AG09309 (cell line): ENCODE measurements at places on chromosomes 3 and 15.

DNA sequence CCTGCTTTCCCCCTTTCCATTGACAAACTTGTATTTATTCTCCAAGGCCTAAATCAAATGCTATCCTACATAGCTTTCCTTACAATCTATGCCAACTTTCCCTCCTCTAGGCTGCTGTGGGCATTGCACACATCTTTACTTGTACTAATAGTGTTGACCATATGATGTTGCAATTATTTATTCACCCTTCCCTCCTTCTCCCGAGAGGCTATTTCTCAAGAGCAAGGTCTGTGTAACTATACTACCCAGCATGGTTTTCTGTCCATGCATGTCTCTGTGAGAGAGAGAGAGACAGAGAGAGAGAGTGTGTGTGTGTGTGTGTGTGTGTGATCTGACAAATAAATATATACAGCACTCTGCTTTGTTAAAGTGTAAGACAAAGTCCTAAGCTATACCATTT is 63.8 kb downstream of the GTPBP8 start:
- peak; percentile 74 for DNase-seq

- DNase-seq: no peak
These were observed 68.3 kb upstream of the SLC12A8 start for GRCh38 chr3:125280668-125281361.

- no peak for DNase-seq
These were observed 68.9 kb downstream of the GHSR start for GRCh38 chr3:172379372-172379771.

DNA sequence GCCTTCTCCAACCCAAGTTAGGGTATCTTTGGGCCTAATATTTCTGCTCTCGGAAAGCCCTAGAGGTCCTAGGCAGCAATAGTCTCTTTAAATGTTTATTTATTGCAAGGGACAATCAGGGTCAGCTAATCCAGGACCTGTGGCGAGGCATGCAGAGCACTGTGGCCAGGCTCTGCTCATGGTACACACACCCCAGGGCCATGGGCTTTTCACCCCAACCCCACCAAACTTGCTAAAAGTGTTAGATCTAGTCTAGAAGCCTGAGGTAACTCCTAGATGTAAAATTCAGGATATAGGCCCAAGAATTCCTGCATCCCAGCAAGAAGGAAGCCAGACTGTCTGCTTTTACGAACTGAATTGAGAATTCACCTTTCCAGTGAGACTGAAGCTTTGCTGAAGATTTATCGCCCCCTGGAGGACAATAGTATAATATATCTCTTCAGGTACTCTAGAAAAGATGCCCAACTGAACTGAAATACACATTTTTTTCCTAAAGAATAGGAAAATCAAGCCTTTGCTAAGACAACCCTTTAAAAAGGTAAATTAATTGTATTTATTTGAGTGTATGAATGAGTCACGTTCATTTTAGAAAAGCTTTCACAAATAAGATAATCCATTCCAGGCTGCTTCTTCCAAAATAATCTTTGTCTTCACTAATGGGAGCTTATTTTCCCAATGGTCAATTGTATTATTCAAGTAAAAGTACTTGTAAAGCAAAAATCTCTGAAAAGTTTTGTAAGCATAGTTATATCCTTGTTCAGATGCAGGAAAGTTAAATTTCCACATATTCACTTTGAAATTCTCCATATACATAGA is 89.8 kb downstream of the LRRC3B start:
- no peak for DNase-seq

DNA sequence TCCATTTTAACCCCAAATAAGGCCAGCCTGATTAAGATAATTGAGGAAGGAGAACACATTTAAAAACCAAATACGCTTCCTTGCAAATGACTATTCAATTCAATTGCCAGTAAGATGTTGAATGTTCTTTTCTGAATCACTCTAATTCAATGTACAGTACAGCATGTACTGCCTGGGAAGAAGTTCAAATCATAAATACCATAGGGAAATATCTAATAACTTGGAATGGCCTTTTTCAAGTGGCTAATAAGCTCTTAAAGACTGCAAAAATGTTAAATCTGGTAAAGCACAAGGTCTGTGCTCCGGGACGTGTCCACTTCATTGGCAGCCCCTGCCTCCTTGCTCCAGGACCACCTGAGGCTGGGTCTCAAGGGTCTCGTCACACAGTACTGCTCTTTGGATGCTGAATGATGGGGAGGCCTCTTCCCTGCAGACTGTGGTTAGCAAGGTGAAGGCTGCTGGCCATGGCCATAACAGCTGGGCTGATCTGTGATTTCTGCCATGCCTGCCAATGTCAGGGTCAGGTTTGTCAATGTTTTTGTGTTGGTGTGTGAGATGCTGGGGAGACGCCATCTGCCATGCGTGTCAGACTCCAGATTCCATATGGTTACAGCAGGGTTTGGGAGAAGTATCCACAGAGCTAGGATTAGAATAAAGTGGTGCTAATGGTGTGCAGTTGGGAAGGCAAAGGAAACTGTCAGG is 300.5 kb downstream of the ADAMTS17 start:
- DNase-seq: no peak

- DNase-seq: no peak
These were observed 40.3 kb downstream of the BBX start for GRCh38 chr3:107562969-107563529.

GRCh38 chr3:69419276-69419675 is 33.4 kb upstream of the FRMD4B start:
- DNase-seq: no peak

DNA sequence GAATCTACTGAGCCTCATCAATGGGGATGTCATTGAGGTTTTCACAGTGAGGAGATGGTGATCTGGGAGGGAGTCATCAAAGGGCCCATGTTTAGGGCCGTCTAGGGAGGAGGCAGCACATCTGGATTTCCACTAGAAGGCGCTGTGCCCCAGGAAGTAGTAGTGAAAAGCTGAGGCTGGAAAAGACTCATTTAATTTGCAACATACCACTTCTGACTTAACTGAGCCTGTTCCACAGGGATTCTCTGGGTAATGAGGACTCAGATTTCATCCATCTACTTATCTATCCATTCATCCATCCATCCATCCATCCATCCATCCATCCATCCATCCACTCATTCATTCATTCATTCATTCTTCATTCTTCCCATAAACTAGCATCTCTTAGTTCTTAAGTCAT is 17.4 kb upstream of the SHF start:
- DNase-seq: peak; percentile 41

DNA sequence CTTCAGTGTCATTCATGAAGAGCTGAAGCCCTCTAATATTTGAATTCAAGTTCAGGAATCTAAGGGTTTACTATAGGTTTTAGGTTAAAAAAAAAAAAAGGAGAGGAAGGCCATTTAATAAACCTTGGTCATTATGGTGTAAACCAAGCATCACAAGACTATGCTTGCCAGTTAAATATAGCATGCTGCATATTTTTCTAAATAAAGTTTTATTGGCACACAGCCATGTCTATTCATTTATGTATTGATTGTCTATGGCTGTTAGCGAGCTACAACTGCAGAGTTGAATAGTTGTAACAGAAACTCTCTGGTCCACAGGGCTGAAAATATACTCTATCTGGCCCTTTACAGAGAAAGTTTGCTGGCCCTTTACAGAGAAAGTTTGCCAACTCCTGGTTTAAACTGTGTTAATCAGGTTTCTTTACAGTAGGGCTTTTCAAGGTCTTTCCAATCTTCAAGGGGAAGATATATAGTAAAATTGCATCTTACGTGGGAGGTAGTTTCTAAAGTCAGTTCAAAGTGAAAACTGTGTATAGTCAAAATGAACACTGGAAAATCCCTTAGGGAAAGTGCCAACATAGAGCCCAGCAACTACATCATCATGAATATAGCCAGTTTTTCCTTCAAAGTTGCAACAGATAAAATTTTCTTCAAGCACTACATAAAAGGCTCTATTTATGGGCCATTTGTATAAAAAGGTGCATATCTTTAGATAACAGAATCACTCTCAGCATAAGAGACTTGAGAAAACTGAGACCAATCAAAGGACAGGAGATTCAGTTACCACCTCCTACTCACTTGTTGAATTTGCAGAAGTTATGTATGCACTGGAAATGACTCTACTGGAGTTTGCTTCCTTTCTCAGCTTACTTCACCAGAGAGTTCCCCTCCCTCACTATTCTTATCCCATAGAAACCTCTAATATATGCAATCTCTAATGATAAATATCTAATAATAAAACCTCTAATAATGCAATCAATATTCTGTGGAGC is 49.7 kb upstream of the FRMD4B start:
- DNase-seq: no peak

DNA sequence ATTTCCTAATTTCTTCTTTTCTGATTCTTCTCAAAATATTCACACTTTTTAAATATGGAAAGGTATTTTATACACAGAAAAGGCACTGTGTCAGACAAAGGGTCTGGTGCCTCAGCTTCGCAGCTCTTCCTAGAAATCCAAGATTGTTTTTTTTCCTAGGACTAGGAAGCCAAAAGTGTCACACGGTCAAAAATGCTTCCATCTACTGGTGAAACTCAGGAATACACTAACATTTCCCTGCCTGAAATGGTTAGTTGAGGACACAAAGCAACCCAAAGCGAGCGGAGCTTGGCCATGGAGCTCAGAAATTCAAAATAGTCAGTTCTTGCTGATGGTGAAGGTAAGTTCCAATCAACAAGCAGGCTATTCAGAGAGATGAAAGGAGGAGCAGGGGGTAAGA is 426.5 kb upstream of the RASGRP1 start:
- no peak for DNase-seq
